Progenitor cell of endocrine pancreas (in vitro differentiated cells): ENCODE measurements at places on chromosomes 7 and 10. TPM values are rescaled to one million over a fixed set of nuclear protein-coding genes. Genes with fewer than 3 reads are reported as not detected.

- no peaks in the 10 kb centered on the region for H3K36me3 ChIP-seq
- H3K4me3 ChIP-seq, result no peak overlapping the region
- no peaks in the 10 kb centered on the region for H3K27me3 ChIP-seq
- no peaks in the 10 kb centered on the region for H3K4me1 ChIP-seq
- no peak for DNase-seq
- no peak overlapping the region for H3K27ac ChIP-seq
Measured at GRCh38 chr7:124667312-124668153, 98.1 kb downstream of the GPR37 start.

- DNase-seq, result no peak
- H3K27ac ChIP-seq, result no peak overlapping the region
- no peak overlapping the region for H3K4me3 ChIP-seq
- H3K27me3 ChIP-seq, result no peaks in the 10 kb centered on the region
Measured at GRCh38 chr7:40498924-40499510, 364.2 kb downstream of the SUGCT start.

GRCh38 chr7:29877196-29877595 lies 70.9 kb downstream of the WIPF3 start:
- no peak overlapping the region for H3K4me3 ChIP-seq
- H3K36me3 ChIP-seq, result no peaks in the 10 kb centered on the region
- H3K27ac ChIP-seq, result no peak overlapping the region
- peaks cover 3% of the 10 kb centered on the region for H3K27me3 ChIP-seq
- no peak for DNase-seq
- H3K4me1 ChIP-seq, result no peaks in the 10 kb centered on the region

- no peak overlapping the region for H3K27ac ChIP-seq
- H3K4me3 ChIP-seq, result no peak overlapping the region
- no peaks in the 10 kb centered on the region for H3K36me3 ChIP-seq
- peaks cover 29% of the 10 kb centered on the region for H3K4me1 ChIP-seq
- DNase-seq, result peak; percentile 55
Measured at GRCh38 chr10:23826421-23826820, 382.5 kb upstream of the KIAA1217 start.

The KLLN gene
- total RNA-seq, result 0.53 and 0.87 TPM in 2 replicates
